NCI-H748 treated with DMSO at 0.1 percent for 48 hours (cell line): ENCODE measurements at places on chromosomes 3 and 15.
A peak's percentile ranks its signal among the peaks of the same experiment; 100 is the strongest.

DNA sequence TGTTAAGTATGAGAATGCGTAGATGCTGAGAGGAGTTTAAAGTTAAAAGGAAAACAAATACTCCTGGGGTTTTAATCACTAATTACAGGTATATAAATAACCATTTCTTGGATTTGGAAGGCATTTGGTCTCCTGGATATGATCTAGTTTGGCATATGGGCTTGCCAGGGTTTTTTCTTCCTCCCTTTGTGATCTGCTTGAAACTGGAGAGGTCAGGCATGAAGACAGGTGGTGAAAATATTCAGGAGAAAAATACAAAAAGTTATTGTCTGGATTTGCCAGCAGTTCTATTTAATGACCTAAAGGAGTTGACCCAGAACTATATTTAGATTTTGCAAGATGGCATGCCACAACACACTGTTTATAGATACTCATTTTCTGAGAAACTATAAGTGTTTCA lies 136.3 kb downstream of the DIPK2A start:
- DNase-seq: peak; percentile 55

GRCh38 chr3:101288294-101288693 lies 32.1 kb downstream of the IMPG2 start:
- no peak for DNase-seq

- no peak for DNase-seq
Observed at GRCh38 chr3:60333710-60334109, 917.5 kb downstream of the FHIT start.

- no peak for DNase-seq
Observed at GRCh38 chr15:44319385-44319784, 30.9 kb downstream of the GOLM2 start.

DNA sequence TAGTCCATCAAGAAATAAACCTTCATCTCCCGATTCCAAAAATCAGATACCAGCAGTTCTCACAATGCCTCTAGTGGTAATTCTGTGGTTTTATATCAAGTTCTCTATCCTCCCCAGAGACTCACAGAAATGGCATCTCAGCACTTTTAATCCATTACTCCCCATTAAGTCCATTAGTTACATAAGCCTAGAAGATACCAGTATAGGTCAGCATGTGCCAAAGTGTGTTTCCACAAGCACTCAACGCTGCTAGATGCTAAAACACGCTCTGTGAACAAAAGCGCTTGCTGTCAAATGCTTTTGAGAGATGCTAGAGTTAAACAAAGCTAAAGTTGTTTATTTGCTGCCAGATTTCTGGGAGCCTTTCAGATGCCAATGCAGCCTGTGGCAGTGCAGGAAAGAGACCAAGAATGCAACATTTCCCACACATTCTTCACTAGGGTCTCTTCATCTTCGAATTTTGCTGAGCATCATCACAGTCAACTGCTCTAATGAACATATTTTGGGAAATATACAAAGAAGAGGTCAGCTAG lies 918.8 kb upstream of the CFAP20DC start:
- DNase-seq: no peak

DNA sequence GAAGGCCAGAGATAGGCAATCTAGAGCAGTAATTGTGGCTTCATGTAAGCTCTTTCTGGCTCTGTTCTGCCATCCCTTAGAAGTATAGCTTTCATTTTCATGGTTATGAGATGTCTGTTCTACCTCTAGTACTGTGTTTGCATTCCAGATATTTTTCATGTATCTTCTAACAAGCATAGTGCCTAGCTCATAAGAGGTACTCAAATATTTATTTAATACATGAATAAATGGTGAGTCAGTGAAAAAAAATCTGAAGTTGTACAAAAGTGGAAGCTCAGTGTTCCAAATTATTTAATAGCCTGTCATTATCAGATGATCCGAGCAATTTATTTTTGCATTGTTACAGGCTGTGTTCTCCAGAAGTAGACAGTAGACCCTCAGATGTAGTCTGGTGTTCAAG lies 64.3 kb downstream of the OXSM start:
- no peak for DNase-seq

DNA sequence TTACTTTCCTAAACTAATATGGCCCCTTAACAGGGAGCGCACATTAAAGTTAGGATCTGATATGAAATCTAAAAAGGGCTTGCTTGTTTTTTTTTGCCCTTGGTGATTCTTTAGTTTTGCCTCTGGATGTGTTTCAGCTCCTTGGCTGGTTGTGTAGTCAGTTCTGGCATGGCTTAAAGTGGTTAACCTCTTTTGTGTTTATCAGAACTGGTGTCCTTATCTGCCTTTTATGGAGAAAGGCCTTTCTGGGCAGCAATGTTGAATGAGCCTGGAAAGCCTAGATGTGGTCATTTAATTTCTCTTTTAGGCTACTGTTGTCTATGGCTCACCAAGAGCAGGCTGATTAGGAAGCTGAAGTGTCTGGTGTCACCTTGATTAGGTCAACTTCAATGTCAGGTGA lies 254.5 kb upstream of the ROPN1 start:
- DNase-seq: no peak

DNA sequence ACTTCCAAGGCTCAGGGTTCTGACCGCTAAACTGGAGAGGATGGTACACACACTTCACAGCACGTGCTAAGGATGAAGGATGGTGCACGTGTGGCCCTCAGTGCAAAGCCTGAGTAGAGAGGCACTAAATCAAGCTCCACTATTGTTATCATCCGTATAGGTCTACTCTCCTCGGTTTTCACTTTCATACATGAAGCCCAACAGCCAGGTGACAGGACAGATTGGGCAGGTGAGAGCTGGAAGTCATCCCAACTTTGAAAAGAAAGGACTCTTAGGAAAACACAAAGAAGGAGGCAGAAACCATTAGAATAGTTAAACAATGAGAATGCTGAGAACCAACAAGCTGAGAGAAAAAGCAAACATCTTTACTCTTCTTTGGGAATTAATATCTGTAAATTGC lies 21.1 kb downstream of the MAGI1 start:
- DNase-seq: no peak

GRCh38 chr3:76501315-76501714 lies 538.6 kb upstream of the ROBO2 start:
- no peak for DNase-seq

DNA sequence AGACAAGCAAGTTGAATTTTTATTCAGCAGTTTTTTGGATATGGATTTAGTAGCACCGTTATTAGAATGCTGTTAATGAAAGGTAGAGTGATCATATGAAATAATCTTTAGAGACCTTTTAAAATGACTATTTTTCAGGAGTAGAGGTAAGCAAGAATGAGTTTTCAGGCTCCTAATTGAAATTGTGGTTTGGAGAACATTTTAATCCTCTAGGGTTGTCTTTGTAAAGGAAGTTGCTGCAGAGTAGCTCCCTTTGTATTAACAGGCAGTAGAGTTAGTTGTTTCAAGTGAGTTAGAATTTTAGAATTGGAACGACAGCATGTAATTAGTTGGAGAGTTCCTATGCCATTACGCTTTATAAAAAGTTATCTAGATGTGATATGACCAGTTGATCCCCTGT lies 27.2 kb upstream of the EDEM1 start:
- no peak for DNase-seq

DNA sequence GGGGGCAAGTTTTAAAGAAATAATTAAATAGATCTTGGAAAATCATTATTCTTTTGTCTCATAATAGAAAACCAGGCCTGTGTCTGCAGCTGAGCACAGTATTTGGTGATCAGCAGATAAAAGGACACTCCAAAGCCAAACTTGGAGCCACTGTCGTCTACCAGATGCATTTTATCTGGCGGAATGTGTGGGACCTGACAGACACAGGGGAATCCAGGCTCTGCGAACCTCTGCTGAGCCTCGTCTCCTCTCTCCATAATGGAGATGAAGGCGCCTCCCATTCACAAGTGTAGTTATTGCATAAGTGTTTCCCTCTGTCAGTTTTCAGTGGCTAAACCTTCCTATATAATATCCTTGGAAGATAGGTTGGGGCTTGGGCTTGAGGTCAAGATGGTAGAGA lies 42.1 kb downstream of the EEFSEC start:
- no peak for DNase-seq

- DNase-seq: no peak
Observed at GRCh38 chr15:57421551-57421950, 45.2 kb downstream of the CGNL1 start.

- no peak for DNase-seq
Observed at GRCh38 chr3:4814305-4814903, 164.8 kb upstream of the BHLHE40 start.

DNA sequence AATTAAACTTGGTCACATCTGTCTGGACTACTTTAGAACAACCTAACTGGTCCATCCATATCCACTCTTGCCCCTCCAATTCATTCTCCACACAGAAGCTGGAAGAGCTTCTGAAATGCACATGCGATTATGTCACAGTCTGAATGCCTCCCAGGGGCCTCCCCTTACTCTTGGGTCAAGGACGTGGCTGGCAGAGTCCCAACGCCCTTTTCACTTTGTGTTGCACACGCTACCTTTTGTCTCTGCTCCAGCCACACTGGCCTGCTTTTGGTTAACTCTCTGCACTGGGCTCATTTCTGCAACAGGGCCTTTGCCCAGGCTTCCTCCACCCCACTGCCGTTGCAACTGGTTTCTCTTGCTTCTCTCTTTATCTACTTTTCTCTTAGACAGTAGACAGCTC lies 245.2 kb downstream of the IL20RB start:
- DNase-seq: no peak

DNA sequence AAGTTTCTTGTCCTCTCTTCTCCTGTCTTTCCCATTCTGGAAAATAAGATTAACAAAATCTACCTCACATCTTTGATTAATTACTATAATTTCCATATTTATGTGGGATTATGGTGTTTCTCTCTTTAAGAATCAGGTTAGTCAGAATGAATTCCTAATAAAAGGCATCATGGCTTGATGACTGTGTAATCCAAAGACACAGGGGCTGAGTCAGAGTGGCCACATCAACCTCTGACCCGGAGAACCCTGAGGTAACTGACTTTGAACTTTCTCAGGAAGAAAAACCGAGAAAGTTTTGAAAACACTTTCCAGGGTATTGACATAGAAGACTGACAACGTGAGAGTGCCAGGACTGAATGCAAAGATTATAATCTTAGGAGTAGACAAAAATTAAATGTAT lies 170.3 kb upstream of the MCTP2 start:
- DNase-seq: no peak

DNA sequence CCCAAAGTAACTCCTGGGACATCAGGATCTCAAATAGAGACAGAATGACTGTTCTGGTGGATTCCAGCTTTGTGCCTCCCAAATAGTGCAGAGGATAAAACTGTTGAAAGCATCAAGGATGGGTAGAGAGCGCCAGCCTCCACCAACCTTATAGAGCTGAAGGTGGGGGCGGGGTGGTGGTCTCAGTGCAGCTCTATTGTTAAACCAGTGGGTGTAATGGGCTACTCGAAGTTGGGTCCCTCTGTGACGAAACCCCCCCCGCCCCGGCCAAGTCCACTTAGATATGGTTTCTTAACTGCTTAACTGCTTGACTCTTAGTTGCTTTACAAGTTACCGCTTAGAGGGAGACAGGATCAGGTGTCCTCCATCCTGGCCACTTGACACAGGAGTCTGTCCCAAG lies 22.7 kb downstream of the DHX30 start:
- DNase-seq: no peak

- DNase-seq: no peak
Observed at GRCh38 chr15:89128320-89129122, 40.3 kb downstream of the ABHD2 start.

GRCh38 chr15:57866149-57866736 lies 159.7 kb downstream of the POLR2M start:
- peak; percentile 12 for DNase-seq

DNA sequence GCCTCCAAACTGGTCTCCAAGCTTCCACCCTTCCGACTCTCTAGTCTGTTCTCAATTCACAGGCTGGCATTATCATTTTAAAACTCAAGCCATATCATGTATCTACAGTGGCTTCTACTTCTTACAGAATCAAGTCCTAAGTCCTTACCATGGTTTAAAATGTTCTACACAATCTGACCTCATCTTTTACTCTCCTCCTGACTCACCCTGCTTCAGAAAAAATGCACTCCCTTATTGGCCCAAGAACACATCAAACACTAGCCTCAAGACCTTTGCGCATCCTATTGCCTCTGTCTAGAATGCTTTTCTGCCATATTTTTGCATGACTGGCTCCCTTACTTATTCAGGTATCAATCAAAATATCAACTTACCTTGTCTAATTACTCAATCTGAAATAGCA lies 11.0 kb downstream of the MRPL3 start:
- no peak for DNase-seq

GRCh38 chr15:40332113-40332781 lies 8.5 kb downstream of the CCDC9B start:
- DNase-seq: no peak

GRCh38 chr3:192819001-192819569 lies 91.7 kb upstream of the FGF12 start:
- no peak for DNase-seq

GRCh38 chr15:91523596-91523995 lies 329.9 kb upstream of the SLCO3A1 start:
- DNase-seq: no peak

DNA sequence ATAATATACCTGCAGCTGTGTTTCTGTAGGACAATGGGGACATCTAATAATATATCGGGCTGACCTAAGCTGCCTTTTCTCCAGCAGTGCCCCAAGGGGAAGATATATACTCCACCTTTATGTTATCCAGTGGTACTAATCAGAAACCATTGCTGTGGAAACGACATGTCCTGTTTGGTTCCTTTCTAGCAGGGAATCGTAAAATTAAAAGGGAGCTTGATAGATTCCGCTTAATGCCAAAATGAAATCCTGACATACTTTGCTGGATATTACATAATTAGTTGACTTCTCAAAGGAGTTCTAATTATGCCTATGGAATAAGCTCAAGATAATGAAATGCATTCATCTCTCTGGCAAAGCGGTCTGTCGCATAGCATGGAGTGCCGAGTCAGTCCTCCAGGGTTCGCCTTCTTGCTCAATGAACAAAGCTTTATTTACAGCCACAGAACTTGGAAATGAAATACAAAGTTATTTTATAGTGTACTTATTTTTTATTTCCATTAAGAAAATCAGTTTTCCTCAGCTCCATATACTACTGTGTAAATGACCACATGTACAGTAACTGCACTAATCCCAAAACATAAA lies 262.8 kb downstream of the LRTM1 start:
- DNase-seq: no peak

GRCh38 chr3:171525437-171525836 lies 65.2 kb upstream of the TNIK start:
- no peak for DNase-seq

DNA sequence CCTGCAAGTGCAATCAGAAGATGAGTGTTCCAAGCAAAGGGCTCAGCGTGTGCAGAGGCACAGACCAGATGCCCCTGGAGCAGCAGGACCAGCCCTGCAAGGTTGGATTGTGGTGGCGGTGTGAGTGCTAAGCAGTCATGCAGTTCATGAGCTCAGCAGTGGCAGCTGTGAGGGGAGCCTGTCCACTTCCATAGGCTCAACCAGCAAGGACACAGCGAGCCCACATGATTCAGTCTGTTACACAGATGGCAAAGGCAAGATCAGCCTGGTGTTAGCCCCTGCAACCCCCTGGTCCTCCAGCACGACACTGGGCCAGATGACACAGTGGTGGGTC lies 95.9 kb upstream of the PRR23E start:
- no peak for DNase-seq

GRCh38 chr3:173531602-173532001 lies 134.1 kb downstream of the NLGN1 start:
- DNase-seq: no peak

- DNase-seq: no peak
Observed at GRCh38 chr3:32283304-32283703, 44.8 kb downstream of the CMTM8 start.
